ENCODE measurements at places on chromosomes 2 and 18.

GRCh38 chr18:50861617-50862016 is 17.3 kb upstream of the ME2 start:
- DNase-seq = no peak

GRCh38 chr2:12467303-12467702 is 249.4 kb upstream of the TRIB2 start:
- no peak for DNase-seq

DNA sequence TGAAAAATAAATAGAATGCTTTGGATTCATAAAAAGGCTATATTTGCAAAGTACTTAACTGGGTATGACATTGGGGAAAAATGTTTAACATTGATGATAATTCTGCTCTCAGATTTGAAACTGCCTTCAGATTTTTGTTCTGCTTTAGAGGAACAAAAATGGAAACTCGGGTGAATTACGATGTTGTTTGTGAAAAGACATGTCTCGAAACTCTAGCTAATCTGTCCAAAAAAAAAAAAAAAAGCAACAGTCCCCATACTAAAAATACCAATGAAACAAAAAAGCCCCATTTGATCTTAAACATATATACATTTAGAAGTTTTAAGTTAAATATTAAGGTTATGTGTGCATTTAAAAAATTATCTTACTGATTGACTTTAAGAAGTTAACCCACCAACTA is 3.0 kb downstream of the ZDBF2 start:
- no peak for DNase-seq

GRCh38 chr2:192559587-192559986 is 364.9 kb upstream of the TMEFF2 start:
- DNase-seq = no peak

- DNase-seq = no peak
Observed at GRCh38 chr18:23967321-23968089, 47.0 kb upstream of the TTC39C start.
